Activated CD4-positive, alpha-beta T cell treated with anti-CD3 and anti-CD28 coated beads, Interleukin-2, amount 10 ng/mL, durations not matched to agents 7 days and 5 days (primary cell): ENCODE measurements at places on chromosomes 11 and 22. TPM values are rescaled to one million over a fixed set of nuclear protein-coding genes. Genes with fewer than 3 reads are reported as not detected.
A peak's percentile ranks its signal among the peaks of the same experiment; 100 is the strongest.

GRCh38 chr11:10459029-10459970 is 4.2 kb downstream of the AMPD3 start:
- DNase-seq, result peak; percentile 75

GRCh38 chr22:30386960-30387827 is at the start of gene RNF215:
Gene RNF215, minus strand, starts transcription at chr22:30387411. Its CDS starts 98 bp downstream, at chr22:30387313.
- DNase-seq, result peak; percentile 75

MYBPC3 gene
- not detected for total RNA-seq

DNA sequence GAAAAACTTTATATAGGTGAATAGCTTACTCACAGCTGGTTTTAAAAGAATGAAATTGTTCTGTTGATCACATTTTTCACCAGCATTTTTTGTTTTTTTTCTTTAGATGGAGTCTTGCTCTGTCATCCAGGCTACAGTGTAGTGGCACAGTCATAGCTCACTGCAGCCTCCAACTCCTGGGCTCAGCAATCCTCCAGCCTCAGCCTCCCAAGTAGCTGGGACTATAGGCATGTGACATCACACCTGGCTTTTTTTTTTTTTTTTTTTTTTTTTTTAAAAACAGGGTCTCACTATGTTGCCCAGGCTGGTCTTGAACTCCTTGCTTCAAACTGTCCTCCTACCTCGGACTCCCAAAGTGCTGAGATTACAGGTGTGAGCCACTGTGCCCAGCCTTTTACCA is 3.6 kb downstream of the PACS1 start:
- DNase-seq, result no peak

- DNase-seq, result no peak
These were observed 1862.9 kb upstream of the RAG2 start for GRCh38 chr11:38460896-38461295.

DNA sequence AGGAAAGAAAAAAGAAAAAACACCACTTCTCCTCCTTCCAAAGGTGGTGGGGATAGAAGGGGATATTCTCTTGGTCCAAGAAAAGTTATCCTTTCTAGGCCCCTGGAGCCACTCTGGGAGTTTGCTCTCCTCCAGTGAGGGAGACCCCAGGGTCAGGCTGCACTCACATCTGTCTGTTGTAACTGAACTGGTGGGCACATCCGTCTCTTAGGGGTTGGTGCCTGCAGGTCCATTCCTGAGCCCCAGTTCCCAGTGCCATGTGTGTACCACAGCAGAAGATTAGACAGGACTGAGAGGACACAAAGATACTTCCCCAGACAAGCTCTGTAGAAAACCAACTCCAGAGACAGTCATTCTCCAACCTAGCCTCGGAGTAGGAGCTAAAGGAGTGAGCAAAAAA is 3.1 kb upstream of the ATG2A start:
- no peak for DNase-seq

DNA sequence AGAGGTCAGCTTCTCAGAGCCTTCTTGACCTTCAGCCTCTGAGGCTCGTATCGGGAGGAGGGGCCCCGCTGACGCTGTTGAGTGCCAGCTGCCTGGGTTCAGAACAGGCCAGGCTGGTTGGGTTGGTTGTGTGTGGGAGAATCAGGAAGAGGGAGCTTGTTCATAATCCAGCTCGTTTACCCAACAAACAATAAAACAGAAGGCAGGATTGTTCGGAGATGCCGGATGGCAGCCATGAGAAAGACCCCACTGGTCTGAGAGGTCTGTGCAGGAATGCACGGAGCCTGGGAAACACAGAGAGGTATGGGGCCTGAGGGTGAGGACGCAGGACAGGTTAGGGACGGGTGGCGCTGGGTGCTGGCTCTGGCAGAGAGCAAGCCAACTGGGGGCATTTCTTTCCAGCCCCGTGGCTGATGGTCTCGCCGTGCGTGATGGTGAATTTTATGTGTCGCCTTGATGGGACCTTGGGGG is 31.6 kb upstream of the SHANK2 start:
- no peak for DNase-seq

DNA sequence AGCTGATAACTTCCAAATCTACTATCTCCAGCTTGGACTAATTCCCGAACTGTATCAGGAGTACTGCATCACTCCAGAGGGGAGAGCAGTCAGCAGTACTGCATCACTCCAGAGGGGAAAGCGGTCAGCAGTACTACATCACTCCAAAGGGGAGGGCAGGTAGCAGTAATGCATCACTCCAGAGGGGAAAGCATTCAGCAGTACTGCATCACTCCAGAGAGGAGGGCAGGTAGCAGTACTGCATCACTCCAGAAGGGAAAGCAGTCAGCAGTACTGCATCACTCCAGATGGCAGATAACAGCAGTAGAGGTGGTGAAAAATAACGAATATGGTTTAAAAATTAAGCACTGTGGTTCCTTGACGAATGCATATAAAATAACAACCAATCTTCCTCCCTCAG is 8.4 kb downstream of the CWC15 start:
- DNase-seq, result no peak

IFITM10 gene
- 1.3 TPM for total RNA-seq

- DNase-seq, result peak; percentile 16
These were observed 99.4 kb upstream of the BLID start for GRCh38 chr11:122215244-122215992.

TRIM77 gene
- not detected for total RNA-seq

SC5D gene
- total RNA-seq, result 22.9 TPM
